ENCODE measurements at places on chromosomes 3 and 15. TPM values are rescaled to one million over a fixed set of nuclear protein-coding genes. Genes with fewer than 3 reads are reported as not detected.

Gene CNTN4
- total RNA-seq, result not detected

Gene MINAR1
- total RNA-seq, result 0.51 TPM

Gene ATP13A5
- not detected for total RNA-seq

Gene UPK1B
- not detected for total RNA-seq

Gene TRH
- total RNA-seq, result not detected

Gene CPN2
- not detected for total RNA-seq

Gene TOMM70
- 25.5 TPM for total RNA-seq

Gene CCDC33
- total RNA-seq, result not detected

Gene HIGD2B
- total RNA-seq, result not detected

Gene SAMD7
- not detected for total RNA-seq

Gene LRTM1
- total RNA-seq, result not detected

Gene ILDR1
- not detected for total RNA-seq

GRCh38 chr3:170701696-170702678, 116.1 kb upstream of the SLC7A14 start:
- no peak for DNase-seq

GRCh38 chr15:67761343-67761742, 64.0 kb upstream of the SKOR1 start:
- DNase-seq, result no peak

DNA sequence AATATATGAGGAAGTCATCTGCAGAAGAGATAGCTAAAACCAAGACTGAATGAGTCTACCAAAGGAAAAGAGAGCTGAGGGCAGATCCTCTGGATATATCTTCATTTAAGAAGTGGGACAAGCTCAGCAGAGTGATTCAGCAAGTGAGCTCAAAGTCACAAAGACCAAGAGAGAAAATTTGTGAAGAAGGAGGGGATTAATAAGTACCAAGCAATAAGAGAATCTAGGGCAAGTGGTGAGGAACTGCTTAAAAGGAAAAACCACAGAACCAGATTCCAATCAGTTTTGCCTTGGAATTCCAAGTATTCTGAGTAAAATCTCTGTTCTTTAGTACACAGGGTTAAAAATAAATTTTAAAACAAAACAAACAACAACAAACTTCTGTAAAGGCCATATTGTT, 3.6 kb downstream of the EHHADH start:
- no peak for DNase-seq

GRCh38 chr15:26231096-26231495, 368.0 kb upstream of the ATP10A start:
- DNase-seq, result no peak

DNA sequence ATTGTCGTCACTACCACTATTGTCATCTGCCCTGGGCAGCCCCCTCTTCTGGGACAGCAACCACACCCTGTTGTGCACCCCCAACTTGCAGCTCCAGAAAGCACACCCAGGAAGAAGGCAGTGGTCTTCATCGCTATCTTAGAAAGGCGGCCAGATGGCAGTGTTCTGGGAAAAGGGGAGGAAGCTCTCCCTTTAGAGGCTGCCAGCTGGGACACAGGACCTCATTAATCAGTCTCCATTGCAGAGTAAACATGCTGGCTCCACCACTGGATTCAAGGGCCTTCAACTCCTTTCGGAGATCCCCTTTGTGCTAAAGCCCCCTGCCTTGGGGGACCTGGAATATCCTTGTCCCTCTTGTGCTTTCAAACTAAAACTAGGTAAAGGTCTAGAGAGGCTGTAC, 199.3 kb upstream of the LINGO1 start:
- DNase-seq, result no peak

DNA sequence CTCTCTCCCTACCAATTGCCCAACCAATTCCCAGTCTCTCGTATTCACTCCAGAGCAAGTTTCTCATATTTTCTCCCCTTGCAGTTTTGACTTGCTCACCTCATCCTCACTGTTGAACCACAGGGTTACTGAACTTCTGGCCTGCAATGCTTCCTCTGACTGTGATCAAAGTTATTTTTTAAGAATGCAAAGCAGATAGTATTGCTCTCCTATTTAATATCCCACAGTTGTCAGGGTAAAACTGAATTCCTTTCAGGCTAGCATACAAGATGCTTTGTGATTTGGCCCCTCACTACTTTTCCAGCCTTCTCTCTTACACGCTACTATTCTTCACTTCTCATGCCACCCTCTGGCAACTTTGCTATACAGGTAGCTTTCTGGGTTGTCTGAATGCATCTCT, 80.9 kb downstream of the LRRFIP2 start:
- DNase-seq, result no peak

DNA sequence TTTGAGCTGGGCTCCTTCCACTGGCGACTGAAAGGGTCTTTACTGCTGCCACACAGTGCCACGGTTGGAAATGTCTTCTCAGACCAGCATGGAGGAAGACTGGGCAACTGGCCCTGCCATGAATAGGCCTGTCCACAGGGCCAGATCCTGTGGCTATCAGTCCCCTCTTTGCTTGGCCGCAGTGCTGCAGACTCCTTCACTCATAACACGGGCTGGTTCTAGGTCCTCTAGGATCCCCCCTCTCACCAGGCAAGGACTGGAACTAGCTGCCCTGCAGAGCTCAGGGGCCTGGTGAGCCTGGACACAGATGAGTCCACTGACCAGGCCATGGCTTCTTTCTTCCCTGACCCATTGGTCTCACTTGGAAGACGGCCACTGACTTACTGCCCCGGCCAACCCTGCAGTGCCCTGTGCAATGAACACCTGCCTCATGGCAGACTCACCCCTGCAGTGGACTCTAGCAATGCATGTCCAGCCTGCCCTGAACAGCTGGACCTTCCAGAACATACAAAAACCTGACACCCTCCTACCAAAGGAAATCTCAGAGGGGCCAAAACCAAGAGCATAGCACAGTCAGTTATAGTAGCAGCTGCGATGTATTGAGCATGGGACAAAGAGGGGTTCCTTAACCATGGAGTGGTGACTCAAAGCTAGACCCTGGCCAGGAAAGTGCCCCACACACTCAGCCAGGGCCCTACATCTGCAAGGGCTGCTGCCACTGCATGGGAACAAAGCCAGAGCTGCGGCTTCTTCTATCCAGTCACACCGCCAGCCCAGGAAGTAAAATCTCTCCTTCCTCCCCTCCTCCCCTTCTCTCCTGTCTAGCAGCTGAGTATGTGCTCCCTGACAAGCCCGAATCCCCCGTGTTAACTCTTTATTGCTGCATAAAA, 72.1 kb upstream of the ITGA11 start:
- DNase-seq, result no peak

GRCh38 chr15:68775236-68775577, 45.5 kb downstream of the ANP32A start:
- DNase-seq, result no peak

GRCh38 chr15:40441565-40442531, 1.1 kb downstream of the BAHD1 start:
- no peak for DNase-seq

DNA sequence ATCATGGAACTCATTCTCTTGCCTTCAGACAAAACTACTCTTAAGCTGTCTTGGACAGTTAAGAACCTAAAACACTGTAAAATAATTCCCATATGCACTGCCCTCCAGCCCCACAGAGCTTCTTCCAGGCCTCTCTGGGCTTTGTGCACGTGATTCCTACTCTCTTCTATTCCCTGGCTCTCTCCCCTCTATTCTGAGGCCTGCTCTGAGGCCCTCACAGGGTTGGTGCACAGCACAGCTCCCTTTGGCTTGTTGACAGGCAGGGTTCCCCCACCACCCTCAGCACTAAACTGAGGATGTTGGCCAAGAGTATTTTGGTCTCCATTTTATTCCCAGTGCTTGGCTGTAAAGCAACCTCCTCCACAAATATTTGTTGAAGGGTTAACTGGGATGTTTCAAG, 13.5 kb downstream of the MRPL46 start:
- DNase-seq, result no peak

DNA sequence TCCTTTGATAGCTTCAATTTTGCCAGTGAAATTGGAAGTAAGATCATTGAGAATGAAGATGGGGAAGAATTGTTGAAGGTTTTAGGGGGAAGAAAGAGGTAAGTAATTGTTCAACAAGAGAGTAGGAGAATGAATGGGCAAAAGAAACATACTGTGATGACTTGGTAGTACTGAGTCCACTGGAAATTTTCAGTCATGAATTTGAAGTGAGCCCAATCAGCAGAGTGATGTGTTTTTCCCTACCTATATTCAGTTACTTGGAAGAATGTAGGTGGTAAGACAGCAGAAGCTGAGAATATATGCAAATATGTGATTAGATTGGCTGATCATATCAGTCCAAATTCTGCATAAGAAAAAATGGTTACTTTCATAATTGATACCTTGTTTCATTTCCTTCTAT, 569.6 kb downstream of the AGBL1 start:
- no peak for DNase-seq

GRCh38 chr3:197809356-197810020, 18.4 kb downstream of the LRCH3 start:
- no peak for DNase-seq

DNA sequence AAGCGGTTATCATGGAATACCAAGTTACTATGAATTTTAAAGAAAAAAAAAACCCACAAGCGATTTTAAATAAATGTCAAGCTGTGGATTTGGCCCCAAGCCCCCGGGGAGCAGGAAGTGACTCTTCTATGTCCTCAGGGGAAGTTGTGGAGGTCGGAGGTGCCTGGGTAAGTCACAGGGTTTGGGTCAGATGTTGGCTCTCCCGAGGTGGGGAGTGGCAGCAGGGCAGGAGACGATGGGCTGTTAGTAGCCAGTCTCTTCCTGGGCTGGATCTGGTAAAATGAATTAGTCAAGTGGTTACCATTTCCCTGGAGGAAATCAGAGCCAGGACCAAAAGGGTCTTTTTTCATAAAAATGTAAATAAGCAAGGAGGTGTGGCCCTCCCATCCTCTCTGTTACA, 316.7 kb downstream of the TLE3 start:
- DNase-seq, result no peak

DNA sequence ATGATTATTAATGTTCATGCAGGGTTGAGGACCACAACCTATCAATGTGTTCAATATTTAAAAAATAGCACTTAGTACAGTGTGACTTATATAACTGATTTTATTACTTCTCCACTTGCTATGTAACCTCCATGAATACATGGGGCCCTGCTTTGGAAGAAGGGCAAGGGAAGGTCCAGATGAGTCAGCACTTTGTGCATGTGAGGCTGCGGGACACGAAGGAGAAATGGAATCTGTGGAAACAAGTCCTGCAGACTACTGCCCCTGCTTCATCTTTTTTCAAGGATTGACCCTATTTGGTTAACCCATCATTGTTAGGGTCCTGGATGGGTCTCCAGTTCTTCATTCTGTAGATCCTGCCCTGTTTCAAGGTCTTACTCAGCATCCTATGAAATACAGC, 1.6 kb downstream of the NXPE3 start:
- DNase-seq, result no peak

GRCh38 chr3:30286811-30287210, 319.6 kb upstream of the TGFBR2 start:
- no peak for DNase-seq

DNA sequence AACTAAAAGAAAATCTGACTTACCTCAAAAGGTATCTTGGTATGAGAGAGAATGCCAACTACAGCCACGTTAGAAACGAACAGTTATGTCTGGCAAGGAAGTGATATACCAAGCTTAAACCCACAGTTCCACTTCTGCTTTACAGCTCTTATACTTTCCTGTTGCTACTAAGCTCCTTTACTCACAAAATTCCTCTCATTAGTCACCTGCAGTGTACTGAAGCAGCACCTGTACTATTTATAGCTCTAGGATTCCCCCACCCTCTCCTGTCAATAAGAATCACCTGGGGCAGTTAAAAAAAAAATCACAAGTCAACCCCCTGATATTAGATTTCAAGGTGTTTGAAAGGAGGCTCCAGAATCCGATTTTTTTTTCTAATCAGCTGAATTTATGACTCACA, 2.9 kb upstream of the TMEM266 start:
- no peak for DNase-seq

DNA sequence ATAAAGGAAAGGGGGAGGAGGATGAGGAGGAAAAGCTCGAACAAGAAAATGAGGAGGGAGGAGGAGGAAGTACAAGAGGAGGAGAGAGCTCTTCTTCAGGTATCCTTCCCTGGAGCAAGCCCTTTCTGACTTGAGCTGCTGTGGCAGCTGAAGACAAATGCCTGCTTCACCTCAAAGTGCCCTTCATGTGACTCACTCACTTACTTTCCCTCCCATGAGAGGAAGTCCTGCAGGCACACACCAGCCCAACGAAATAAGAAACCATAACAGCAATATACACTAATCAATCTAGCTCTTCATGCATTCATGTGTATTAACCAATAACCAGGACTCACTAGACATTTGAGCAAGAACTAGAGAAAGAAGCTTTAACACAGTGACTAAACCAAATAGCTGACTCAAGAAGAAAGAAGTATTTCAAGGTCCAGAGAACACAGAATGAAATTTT, 251.9 kb downstream of the IGSF11 start:
- DNase-seq, result no peak

GRCh38 chr3:18228060-18228459, 197.1 kb downstream of the SATB1 start:
- no peak for DNase-seq

GRCh38 chr3:146715170-146715569, 110.0 kb upstream of the PLSCR5 start:
- DNase-seq, result no peak

DNA sequence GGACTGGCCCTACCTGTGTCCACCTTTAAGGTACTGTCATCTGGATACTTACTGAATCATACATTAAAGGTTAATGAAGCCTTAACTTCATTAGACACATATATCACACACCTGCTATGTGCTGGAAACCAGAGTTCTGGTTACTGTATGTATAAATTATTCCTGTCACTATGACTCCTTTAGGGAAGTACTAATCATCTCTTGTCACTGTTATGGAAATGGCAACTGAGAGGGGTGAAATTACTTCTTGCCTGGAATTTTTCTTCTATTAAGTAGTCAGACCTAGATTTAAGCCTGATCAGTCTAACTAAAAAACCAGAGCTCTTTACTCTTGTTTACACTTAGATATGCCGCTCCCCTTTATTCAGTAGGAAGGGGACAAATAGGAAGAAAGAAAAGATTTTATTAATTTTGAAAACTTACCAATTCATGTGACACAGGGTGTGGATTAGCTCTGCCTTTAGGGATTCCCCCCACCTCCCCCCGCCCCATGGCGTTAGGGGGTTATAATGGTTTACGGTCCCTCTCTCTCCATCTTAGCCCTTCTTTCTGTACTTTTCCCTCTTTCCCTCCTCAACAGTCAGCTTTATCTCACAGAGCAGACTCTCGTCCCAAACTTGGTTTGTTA, 152.5 kb downstream of the KLHL25 start:
- no peak for DNase-seq

DNA sequence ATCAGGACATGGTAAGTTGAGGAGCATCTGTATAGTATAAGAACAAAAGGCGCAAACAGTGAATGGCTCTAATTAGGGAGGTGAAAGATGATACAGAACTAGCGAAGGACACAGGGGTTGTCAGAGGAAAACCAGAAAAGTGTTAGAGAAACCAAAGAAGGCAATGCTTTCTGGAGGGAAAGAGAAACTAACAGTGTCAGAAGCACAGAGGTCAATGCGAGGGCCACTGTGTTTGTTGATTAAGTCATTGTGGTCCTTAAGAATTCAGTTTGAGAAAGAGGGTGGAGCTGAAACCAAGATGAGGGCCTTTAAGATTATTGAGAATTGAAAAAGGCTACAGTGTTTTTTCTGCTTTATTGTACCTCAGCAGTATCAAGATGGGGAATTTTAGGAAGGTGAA, 28.8 kb downstream of the ATG7 start:
- no peak for DNase-seq
